Bladder microvascular endothelial cell (primary cell): ENCODE measurements at places on chromosomes 11 and 22. TPM values are rescaled to one million over a fixed set of nuclear protein-coding genes. Genes with fewer than 3 reads are reported as not detected.

The RHOD gene
- total RNA-seq: 8.4 and 20.8 TPM in 2 replicates

The FXYD6 gene
- under 0.01 and 0.38 TPM in 2 replicates for total RNA-seq

The TH gene
- not detected in 2 replicates for total RNA-seq

The HMOX1 gene
- total RNA-seq: 61.9 and 85.6 TPM in 2 replicates

The CFAP300 gene
- total RNA-seq: not detected in 2 replicates

The OR51E2 gene
- total RNA-seq: not detected in 2 replicates

The FUT4 gene
- 2.6 and 6.1 TPM in 2 replicates for total RNA-seq

The FHIP1B gene
- 5.2 and 10.1 TPM in 2 replicates for total RNA-seq

The CDON gene
- total RNA-seq: 0.81 and 7.0 TPM in 2 replicates

The KRTAP5-2 gene
- total RNA-seq: not detected in 2 replicates

The BRSK2 gene
- total RNA-seq: under 0.01 and 1.4 TPM in 2 replicates

The LDLRAD3 gene
- total RNA-seq: 6.5 and 15.4 TPM in 2 replicates

The MRGPRE gene
- total RNA-seq: not detected in 2 replicates

The CHADL gene
- total RNA-seq: 0.32 and 1.0 TPM in 2 replicates

The CLMP gene
- 0.06 and 0.32 TPM in 2 replicates for total RNA-seq

The SMTNL1 gene
- total RNA-seq: not detected in 2 replicates

The OR5F1 gene
- total RNA-seq: not detected in 2 replicates

The NAALADL1 gene
- total RNA-seq: 8.1 and 8.8 TPM in 2 replicates

The OR51B5 gene
- not detected in 2 replicates for total RNA-seq
